ENCODE measurements at places on chromosomes 6 and 20.

GRCh38 chr6:105875974-105876640 is 210.0 kb upstream of the PRDM1 start:
- no peak for DNase-seq

DNA sequence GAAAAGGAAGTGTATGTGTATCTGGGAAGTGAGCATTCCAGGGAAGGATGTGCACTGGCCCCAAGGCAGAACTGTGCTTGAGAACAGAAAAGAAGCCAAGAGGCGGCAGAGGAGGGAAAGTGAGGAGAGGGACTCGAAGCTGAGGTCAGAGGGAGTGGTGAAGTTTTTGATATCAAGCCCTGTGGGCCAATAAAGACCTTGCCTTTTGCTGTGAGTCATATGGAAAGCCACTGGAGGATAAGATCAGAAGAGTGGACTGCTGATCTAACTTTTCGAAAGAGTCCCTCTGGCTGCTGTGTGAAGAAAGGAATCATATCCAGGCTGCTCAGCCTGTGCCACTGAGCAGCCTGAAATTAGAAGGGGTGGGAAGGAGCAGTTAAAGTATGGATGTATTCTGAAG is 99.4 kb downstream of the EYA4 start:
- no peak for DNase-seq

- no peak for DNase-seq
Observed at GRCh38 chr20:44805335-44805978, 4.9 kb downstream of the RIMS4 start.

GRCh38 chr6:150068151-150068550 is 770 bp downstream of the ULBP3 start:
- no peak for DNase-seq

- no peak for DNase-seq
Observed at GRCh38 chr6:11650025-11650696, 112.6 kb downstream of the TMEM170B start.

DNA sequence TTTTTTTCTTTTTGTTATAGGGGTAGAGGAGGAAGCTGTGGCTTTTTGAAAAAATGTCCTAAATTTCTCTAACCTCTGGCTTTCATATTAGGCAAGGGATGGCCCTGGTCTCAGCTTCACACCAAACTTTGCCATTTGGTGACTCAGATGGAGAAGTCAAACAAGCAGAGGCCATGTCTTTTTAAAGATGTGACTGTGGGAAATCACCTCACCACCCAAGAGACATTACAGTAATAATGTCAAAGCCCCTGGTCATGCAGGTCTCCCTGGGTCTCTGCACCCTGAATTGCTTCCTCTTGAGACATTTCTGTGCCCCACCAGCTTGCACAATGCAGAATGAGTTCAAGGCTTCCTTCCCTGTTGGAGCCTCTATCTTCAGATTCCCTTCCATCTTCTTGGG is 39.5 kb upstream of the ADGRF5 start:
- no peak for DNase-seq

DNA sequence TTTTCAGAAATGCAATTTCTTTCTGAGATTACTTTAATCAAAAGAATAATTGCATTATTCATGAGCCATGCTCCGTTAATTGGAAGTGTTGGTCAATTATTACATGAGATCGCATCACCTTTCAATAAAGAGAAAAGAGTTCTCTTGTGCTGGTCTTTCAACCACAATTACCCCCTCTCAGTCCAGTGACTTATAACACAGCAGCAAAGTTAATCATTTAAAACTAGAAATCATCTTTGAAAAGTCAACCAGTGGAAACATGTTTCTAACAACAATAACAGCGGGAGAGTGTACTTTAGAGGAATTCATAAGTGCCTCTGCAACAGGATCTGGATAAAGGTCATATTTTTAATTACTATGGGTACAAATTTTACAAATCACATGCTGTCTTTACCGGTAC is 384.4 kb upstream of the AGPAT4 start:
- DNase-seq = no peak

DNA sequence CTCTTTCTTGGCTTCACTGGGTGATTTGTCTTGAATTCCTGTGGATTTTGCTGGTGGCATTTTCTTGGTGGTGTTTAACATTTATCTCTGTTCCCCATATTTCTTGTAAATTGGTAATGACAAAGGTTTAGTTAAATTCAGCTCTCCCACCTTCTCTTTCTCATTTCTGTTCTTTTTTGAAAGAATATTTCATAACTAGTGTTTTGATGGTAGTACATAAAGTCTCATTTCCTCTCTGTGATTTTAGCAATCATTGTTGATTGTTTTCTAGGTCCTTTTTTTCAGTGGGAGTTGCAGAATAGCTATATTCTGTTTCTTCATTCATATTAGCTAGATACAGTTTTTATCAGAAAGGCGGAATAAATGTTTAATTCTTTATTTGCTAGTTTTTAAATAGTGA is 73.1 kb downstream of the QKI start:
- DNase-seq = no peak

GRCh38 chr6:148857798-148858390 is 111.1 kb downstream of the UST start:
- DNase-seq = no peak

GRCh38 chr6:127918506-127919427 is 17.9 kb upstream of the THEMIS start:
- no peak for DNase-seq

GRCh38 chr6:53252177-53252692 is 96.5 kb downstream of the ELOVL5 start:
- DNase-seq = no peak

- no peak for DNase-seq
Observed at GRCh38 chr6:42251911-42252637, 34.4 kb upstream of the MRPS10 start.

DNA sequence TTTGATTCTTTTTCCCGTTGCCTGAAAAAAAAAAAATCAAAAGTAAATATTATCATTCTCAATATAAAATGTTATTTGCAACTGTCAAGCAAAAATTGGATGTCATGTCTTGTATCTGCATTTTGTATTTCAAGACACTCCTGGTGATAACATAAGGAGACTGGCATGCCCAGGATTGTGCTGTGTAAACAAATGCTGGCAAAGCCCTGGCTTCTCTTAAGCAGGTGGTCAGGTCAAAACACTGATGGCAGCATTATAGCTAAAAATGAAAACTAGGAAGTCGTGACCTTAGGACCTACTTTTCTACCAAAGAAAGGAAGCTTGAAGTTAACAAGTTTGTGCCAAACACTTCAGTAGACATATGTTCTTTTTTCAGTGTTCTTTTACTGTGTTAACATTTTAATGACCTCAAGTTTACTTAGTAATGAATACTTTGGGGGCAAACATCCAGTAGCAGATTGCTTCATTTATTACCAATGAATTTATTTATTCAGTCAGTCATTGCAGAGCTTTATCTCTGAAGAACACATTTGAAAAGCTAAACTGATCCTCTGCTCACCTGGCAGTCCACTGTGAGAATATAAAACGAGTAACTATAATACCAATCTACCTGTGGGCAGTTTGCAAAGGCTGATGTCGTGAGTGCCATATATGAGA is 243.1 kb upstream of the FLRT3 start:
- DNase-seq = no peak

GRCh38 chr6:54784011-54784410 is 62.6 kb upstream of the FAM83B start:
- DNase-seq = no peak

GRCh38 chr6:63465750-63466149 is 106.5 kb upstream of the LOC128125822 start:
- no peak for DNase-seq

DNA sequence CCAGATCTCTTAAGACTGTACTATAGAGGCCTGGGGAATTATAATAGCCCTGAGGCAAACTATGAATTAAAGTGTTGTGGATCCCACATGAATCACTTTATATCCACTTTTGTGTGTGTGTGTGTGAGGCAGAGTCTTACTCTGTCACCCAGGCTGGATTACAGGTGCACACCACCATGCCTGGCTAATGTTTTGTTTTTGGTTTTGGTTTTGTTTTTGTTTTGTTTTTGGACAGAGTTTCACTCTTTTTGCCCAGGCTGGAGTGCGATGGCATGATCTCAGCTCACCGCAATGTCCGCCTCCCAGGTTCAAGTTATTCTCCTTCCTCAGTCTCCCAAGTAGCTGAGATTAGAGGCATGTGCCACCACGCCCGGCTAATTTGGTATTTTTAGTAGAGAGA is 32.2 kb upstream of the MICB start:
- DNase-seq = no peak

DNA sequence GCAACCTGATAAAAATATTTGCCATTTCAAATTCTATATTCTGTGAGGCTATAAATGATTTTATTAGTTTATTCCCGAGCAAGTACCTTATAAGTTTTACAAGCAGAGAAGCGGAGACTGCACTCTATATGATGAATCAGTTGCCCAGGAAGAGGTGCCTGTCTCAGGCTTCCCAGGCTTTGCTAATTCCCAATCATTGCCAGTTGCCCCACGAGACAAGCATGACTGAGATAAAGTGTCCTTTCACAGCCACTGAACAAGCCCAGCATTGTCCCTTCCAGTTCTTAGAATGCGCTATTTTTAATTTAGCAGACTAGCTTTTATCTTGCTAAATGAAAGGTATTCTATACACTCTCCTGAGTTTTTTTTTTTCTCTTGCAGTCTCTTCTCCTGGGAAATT is 260.7 kb downstream of the ALDH8A1 start:
- DNase-seq = no peak

DNA sequence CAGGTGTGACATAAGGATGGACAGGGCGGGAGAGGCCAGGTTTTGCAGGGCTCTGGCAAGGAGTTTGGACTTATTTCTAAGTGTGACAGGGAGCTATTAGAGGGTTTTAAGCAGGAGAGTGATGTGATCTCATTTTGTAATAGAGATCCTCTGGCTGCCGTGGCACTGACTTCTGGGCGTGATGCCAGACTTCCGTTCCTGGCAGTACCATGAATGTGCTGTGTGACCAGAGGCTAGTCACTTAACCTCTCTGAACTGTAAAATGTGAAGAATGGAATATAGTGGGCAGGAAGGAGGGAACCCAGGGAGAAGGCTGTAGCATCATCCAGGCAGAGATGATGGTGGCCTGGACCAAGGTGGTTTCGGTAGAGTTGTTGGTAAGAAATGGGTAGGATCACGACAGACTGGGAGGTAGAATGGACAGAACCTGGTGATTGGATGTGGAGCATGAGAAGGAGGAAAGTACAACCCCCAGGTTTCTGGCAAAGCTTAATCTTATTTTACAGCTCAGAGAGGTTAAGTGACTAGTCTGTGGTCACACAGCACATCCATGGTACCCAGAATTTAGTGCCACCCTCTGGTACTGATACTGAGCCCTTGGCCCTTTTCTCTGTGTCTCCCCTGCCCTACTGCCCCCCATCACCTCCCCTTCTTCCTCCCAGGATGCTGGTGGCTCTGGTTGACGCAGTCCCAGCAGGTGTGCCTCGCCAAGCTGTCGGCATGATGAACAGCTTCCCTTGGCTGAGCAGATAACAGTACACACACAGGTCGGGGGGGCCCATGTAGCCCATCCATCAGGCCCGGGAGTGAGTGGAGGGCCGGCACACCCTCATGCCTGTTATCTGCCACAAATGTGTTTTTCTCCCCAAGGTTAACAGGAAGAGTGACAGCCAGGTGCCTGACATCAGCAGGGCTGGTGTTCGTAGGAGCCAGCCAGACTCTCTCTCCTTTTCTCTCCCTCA is 52.9 kb upstream of the CTNNBL1 start:
- DNase-seq = no peak

DNA sequence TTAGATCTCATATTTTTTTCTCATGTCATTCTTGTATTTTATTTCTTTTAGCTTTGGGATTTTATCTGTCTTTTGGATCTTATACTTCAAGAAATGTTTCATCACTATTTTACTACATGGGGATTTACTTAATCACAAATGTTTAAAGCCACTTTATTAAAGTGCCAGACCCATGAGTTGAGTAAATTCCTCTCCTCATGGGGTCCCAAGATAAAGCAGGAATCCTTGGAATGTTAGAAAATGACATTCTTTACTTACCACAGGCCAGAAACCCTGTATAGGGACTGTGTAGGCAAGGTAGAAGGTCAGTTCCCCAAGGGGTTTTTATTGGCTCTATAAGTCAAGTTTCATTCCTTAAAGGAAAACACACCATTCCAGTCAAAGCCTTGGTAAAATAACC is 28.4 kb upstream of the OR2J2 start:
- no peak for DNase-seq

- no peak for DNase-seq
Observed at GRCh38 chr6:65922049-65922448, 215.0 kb upstream of the EYS start.

DNA sequence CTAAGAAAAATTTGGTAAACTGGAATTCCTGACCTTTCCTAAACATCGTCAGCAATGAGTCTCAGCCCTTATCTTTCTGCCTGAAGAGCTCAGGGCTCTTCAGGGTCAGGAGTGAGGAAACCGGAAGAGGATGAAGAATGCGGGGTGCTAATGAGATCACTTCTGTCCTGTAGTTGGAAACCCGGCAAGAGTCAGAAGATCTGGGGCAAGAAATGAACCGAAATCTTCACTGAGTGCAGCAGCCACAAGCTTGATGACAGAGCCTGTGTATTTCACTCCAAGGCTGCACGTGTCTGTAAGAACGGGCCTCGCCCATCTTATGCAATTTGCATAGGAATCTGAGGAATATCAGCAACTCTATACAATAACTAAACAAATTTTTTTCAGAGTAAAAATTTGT is 60.4 kb upstream of the QKI start:
- DNase-seq = no peak

DNA sequence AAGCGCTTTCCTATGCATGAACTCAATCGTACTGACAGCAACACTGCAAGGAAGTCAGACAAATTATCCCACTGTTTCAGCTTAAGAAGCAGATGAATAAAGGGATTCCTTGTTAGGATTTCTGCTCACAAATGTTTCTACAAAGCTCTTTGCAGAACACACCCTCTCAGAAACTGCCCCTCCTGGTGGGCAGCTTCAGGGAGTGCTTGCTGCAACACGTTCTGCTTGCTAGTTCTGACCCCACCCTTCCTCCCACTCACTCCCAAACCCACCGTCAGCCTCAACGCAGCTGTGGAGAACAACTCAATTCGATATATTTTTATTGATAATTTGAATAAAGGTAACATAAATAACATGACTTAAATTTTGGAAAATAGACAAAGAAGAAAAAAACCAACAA is 250.8 kb upstream of the PRDM1 start:
- DNase-seq = no peak

- no peak for DNase-seq
Observed at GRCh38 chr6:43334466-43335095, 26.0 kb upstream of the CRIP3 start.

DNA sequence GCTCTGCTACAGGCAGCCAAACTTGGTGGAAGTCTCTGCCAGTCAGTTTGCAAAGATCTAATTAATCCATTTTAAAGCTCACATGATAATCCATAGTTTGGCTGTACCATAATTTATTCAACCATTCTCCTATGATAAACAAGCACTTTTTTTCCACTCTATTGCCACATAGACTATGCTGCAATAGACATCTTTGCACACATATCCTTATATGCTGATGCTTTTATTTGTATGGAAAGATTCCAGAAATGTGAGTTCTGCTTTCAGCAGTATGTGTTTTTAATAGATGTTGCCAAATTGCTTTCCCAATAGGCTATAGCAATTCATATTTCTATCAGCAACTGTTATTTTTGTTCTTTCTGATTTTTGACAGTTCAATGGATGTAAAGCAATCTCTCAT is 628.0 kb downstream of the KIF16B start:
- DNase-seq = no peak

GRCh38 chr20:45860560-45861220 is 3.3 kb downstream of the ZSWIM3 start:
- DNase-seq = no peak

GRCh38 chr6:127917766-127918165 is 16.9 kb upstream of the THEMIS start:
- no peak for DNase-seq
